K562 (cell line): ENCODE measurements at places on chromosomes 1 and 21. TPM values are rescaled to one million over a fixed set of nuclear protein-coding genes. Genes with fewer than 3 reads are reported as not detected.

E2F2 gene
- 22.5 and 25.3 TPM in 2 replicates for total RNA-seq

SLC44A3 gene
- not detected in 2 replicates for total RNA-seq

GRCh38 chr1:117114877-117115276 is 6.7 kb downstream of the TRIM45 start:
- DNase-seq, result no peak

- no peak for DNase-seq
These were observed 354.3 kb downstream of the TGFB2 start for GRCh38 chr1:218699421-218699820.

DNA sequence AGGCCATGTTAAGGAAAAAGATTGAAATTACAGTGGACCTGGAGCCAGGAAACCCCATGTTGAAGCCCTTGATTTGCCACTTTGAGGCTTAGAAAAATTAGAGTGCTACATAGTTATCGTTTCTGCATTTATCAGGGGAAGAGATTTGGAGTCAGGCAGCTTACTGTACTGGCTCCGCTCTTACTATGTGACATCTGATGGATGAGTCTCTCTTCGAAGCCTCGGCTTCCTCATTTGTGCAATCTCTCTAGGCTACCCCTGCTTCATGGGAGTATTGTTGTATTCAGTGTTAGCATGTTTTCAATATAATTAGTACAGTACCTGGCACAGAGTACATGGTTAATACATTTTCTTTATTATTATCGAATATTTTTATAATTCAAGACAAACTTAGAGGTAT is 480.4 kb upstream of the USP24 start:
- DNase-seq, result no peak

- no peak for DNase-seq
These were observed 41.0 kb downstream of the KCND3 start for GRCh38 chr1:111948209-111949171.

- no peak for DNase-seq
These were observed 11.5 kb upstream of the VAV3 start for GRCh38 chr1:107976431-107976830.

DNA sequence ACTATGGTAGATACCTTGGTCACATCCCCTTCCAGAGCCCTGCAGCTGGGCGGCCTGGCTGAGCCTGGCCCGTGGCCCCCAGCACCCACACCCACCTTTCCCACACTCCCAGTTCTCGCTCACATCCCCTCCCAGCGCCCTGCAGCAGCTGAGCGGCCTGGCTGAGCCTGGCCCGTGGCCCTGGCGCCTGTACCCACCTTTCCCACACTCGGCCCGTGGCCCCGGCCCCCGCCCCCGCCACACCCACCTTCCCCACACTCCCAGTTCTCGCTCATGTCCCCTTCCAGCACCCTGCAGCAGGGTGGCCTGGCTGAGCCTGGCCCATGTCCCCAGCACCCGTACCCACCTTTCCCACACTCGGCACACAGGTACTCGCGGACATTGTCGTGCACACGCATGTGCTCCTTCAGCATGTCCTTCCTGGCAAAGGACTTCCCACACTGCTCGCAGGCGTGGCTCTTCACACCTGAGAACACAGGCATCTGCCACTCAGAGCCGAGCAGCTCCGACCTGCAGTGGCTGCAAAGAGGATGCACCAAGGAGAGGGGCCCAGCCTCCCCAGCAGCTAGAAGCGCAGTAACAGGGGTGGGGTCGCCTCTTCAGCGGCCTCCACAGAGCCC is 52.5 kb upstream of the RIPK4 start:
- no peak for DNase-seq

GRCh38 chr1:86747304-86747703 is 42.9 kb downstream of the SH3GLB1 start:
- DNase-seq, result no peak

- no peak for DNase-seq
These were observed 56.3 kb downstream of the PALMD start for GRCh38 chr1:99702221-99702620.
